ENCODE measurements at places on chromosomes 13 and 19.

DNA sequence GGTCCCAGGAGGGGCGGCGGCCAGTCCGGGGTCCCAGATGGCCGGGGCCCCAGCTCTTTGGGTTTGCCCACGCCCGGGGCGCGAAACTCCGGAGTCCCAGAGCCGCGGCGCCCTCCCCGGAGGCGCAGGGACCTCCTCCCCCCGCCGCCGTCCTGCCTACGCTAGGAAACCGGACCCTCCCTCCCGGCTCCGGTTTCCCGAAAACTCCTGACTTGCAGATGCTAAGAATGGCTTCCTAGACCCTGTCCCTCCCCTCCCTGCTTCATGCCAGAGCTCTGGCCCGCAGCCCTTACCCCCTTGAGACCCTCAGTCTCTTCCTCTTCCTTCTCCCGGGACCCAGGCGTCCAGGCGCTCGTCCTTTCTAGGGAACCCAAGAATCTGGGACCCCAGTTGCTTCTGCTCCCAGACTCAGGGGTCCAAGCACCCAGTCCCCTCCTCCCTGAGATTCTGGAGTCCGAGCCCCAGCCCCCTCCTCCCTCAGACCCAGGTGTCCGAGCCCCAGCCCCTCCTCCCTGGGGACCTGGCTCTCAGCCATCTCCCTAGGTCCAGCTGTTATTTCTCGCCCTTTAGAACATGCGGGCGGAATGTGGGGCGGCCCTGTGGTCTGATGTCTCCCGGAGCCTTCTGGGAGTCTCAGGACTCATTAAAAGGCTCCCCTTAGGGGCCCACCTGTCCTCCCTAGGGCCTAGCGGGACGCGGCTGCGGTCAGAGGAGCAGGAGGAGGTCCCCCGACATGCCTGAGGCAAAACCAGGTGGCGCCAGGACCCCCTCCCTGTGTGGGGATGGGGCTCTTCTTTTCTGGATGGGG is at the start of gene MYBPC2:
MYBPC2 (plus strand) TSS at position 672 of the 808 bp plus-strand sequence; CDS start at position 734, 62 bp downstream.
- DNase-seq: no peak

DNA sequence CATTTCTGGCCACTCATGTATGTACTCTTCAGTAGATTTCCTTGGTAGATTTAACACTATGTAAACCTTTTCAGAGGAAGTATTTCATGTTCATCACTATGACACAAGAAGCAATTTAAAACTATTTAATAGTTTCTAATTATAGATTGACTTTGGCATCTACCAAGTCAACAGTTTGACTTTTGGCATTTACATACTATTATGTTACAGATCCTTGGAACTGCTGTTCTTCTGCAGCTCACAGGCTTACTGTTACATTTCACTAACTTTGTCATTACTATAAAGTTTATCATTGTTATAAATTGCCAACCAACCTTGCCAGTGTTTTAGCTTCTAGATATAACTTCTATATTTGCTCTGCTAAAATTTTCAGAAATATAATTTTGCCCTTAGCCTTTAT is 18.7 kb downstream of the SUPT20H start:
- DNase-seq: no peak

GRCh38 chr13:30690282-30691188 is 44.8 kb upstream of the ALOX5AP start:
- peak; percentile 86 for DNase-seq

DNA sequence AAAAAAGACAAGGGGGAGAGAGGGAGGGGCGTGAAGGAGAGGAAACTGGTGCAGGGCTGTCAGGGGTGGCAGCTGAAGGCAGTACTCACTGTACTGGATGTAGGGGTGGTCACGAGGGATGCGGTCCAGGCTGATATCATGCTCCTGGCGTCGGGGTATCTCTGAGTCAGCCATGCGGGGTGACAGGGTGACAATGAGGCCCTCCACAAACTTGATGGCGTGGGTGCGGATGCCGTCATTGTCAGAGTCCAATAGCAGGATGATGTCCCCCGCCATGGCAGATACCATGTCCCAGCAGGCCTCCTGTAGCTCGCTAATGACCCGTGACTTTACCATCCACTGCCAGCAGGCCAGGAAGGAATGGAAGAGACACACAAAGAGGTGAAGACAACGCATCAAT is 15.3 kb downstream of the SYMPK start:
- no peak for DNase-seq

- DNase-seq: no peak
Observed at GRCh38 chr19:45508417-45508860, 1.2 kb downstream of the VASP start.

- DNase-seq: peak; percentile 43
Observed at GRCh38 chr13:102693250-102693649, 1.6 kb downstream of the METTL21C start.

- no peak for DNase-seq
Observed at GRCh38 chr19:43490759-43491158, 13.8 kb downstream of the PHLDB3 start.

GRCh38 chr13:23851106-23851505 is 38.1 kb downstream of the MIPEP start:
- no peak for DNase-seq

- no peak for DNase-seq
Observed at GRCh38 chr19:10898633-10899032, 27.3 kb downstream of the CARM1 start.

- DNase-seq: peak; percentile 69
Observed at GRCh38 chr13:113584205-113584869, at the start of gene TFDP1. Gene TFDP1 (plus strand): TSS chr13:113584753. CDS start chr13:113585838, 1,085 bp downstream.

DNA sequence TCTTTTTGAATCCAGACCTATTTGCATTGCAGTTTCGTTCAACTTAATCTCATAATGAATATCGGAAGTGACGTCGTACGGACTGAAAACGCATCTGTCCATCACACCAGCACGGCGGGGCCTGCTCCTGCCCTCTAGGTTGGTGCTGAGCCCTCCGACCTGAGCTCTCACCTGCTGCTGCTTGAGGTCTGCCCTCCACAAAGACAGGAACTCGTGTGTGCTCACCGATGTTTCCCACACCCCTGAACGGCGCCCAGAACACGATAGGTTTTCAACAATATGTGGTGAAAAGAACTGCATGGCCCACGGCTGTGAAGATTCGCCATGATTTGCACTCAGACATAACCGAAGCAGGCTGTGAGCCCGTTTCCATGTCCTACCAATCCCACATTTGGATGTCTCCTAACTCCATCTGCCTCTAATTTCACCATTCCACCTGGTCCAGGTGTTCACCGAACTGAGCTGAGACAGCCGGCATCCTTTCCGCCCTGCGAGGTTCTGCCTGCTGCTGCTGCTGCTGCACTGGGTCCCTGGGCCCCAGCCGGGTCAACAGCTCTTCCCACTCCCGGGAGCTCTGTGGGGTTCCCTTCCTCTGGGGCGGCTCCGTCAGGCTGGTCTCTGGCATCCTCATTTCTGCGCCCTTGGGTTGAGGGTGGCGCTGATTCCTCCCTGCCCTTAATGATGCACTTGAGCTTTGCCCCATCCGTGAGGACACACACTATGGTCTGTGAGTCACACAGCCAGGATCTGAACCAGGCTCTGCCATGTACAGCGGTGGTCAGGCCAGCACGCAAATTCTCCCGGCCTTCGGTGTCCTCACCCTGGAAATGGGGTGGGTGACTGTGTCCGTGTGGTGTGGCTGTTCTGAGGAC is 20.9 kb downstream of the GRTP1 start:
- DNase-seq: no peak

- no peak for DNase-seq
Observed at GRCh38 chr19:38792250-38793111, 3.5 kb downstream of the LGALS7B start.

GRCh38 chr19:54009440-54009839 is 18.0 kb downstream of the CACNG6 start:
- DNase-seq: no peak

- DNase-seq: no peak
Observed at GRCh38 chr13:20475927-20476691, 49.5 kb downstream of the CRYL1 start.

GRCh38 chr19:45442778-45443461 is 19.2 kb upstream of the ERCC1 start:
- DNase-seq: no peak

DNA sequence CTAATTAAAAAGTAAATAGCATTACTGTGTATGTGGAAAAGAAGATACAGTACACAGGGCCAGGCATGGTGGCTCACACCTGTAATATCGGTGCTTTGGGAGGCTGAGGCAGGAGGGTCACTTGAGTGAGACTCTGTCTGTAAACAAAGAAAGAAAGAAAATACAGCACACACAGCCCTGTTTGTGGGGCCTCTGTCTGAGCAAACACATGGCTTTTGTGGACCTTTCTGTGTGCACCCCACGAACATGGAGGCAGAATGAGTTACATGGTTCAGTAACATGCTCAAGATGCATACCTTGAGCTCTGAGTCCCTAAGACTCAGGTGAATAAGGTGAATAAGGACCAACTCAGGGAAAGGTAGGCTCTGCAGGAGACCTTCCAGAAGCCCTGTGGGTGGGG is 20.0 kb upstream of the AMER2 start:
- DNase-seq: no peak

DNA sequence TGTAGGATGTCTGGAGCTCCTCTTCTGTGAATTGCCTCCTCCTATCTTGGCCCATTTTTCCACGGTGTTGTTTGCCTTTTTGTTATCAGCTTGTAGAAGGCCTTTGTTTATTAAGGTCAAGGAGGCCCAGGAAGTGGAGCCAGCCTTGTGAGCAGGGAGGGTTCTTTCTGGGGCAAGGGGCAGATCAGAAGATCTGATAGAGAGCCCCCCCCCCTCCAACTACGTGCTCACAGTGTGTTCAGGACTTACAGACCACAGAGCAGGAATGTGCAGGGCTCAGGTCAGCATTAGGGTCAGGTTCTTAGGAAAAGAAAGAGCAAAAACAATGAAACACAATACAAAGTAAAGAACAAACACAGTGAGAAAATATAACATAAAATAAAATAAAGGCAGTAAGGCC is 59.4 kb downstream of the CCNE1 start:
- no peak for DNase-seq

DNA sequence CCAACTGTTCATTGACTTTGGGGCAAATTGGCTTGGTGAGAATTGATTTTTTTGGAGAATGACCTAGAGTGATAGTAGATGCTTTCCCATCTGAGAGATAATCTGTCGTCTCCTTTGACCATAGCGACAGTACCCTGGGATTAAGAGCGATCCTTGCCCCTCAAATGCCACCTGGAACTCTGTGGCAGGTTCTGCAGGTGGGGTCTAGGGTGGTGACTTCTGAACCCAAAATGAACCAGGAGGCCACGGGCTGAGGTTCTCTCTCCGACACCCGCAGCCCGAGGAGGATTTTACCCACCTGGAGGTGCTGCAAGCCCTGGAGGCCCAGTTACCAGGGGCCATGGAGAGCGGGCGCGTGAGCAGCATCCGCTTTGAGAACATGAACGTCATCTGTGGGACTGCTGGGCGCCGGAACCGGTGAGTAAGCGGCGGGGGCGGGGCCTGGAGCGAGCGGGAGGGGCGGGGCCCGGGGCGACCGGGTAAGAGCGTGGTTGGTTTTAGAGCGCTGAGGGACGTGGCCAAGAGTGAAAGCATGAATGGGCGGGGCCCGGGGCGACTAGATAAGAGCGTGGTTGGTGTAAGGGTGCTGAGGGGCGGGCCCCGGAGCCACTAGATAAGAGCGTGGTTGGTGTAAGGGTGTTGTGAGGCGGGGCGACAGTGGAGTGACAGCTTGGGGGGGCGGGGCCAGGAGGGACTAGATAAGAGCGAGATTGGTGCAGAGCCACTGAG is 8.6 kb downstream of the C19orf81 start:
- DNase-seq: peak; percentile 81

- DNase-seq: no peak
Observed at GRCh38 chr13:113489549-113490495, 689 bp downstream of the DCUN1D2 start.

DNA sequence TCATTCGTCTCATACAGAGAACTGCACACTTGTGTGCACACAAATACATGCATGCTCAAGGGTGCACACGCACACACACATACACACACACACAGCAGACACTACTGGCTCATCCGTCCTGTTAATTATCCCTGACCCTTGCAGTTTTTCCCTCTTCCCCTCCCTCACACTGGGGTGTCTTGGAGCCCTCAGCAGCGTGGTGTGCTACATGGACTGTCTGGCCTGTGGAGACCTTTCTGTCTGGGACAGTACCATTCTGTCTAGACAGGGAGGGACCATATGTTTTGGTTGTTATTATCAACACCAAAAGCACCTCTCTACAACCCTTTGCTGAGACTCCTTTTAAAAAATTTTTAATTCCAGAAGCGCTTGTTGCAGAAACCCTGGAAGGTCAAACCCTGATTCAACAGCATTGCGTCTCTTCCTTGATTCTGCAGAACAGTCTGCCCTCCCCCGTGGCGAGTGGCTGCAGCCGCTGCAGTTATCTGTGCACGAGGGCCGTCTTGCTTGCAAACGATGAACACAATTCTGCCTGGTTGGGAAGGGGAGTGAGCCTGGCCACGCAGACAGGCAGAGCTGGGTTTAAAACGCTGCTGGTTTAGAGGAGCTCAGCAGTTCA is 374.0 kb downstream of the IRS2 start:
- DNase-seq: peak; percentile 29

- no peak for DNase-seq
Observed at GRCh38 chr19:7783991-7784423, 21.0 kb downstream of the CLEC4M start.

DNA sequence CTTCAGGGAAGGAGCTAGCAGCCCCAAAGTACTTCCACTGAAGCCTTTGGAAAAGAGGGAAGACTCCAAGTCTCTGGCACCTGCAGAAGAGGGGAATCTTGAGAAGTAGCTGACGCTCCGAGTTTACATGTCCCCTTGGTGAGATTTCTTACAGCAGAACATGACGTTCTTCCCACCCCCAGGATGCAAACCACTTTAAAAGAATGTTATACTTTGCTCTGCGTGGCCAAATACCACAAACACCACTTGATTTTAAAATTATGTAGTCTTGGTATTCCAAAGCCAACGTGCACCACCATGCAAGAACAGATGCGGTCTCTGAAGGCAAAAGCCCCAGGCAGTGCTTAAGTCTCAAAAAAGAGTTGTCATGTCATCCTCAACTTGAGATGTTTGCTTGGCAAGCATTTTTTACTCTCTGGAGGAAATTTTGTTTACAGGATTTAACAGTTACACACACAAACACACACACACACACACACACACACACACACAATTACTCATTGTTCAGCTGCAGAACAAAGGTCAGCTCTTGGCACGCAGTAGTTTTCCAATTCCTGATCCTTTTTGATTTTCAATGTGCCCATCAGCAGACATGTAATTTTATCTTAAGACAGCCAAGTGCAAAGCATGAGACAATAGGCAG is 106.1 kb downstream of the RGCC start:
- no peak for DNase-seq

DNA sequence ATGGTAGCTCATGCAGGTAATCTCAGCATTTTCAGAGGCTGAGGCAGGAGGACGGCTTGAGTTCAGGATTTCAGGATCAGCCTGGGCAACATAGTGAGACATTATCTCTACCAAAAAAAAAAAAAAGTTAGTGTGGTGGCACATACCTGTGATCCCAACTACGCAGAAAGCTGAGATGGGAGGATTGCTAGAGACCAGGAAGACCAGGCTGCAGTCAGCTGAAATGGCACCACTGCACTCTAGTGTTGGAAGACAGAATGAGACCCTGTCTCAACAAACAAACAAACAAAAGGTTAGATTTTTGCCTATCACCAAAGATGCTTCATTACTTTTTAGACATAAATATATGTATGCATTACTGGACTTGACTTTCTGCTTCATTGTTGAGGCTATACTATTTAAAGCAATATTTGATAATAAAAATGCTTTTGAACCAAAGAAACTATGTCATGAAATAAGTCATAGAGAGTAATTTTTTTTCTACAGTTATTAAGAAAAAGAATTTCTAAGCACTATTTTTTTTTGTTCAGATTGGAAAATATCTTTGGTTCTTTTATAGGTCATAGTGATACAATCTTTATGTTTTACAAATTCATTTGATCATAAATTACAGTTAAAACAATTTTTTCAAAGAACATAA is 1180.1 kb upstream of the ATXN8OS start:
- DNase-seq: no peak

All from NCI-H1694 (cell line).